ENCODE measurements at places on chromosomes 13 and 19.

DNA sequence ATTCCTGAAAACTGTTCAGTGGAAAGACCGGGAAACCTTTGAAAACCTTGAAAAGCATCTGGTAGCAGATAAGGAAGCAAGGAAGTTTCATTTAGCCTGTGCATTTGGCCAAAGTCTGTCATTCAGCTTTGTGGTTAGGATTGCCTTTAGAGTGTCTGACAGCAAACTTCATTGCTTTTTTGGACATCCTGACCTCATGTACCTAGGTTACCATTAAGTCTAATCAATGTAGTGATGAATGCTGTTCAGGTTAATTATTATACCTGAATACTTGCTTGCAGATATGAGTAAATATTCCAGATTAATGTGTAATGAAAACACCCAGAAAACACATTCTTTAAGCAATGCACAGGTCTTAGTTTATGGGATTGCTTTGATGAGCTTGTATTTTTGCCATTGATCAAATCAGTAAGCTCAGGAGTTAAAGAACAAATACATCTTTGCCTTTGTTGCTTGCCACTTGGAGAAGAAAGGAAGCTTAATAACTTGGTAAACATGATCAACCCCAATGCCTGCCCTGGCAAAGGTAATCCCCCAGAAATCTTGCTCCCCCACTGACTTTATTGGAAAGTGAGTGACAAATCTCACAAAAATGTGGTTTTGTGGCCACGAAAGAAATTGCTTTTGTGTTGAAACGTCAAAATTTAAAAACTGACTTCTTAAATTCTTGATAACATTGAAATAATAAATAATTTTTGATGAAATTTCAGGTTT lies 87.4 kb downstream of the SLC15A1 start:
- no peak for DNase-seq

GRCh38 chr13:50248516-50249143 lies 233.4 kb downstream of the KCNRG start:
- DNase-seq = no peak

DNA sequence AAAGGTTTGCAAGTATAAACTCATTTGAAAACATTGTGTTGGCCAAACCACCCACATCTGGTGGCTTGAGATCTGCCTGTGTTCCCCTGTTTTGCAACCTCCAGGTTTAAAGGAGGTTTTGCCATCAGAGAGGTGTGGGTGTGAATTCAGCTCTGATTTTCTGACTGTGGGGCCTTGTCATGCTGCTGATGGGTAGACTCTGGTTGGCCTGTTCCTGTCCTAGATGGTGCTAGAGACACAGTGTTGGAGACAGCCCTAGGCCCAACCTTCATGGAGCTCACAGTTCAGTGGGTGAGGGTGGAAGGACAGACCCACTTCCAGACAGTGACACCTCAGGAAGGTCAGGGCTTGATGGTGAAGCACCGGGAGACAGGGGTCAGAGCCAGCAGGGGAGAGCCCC lies 7.5 kb downstream of the RAB4B start:
- DNase-seq = no peak

- DNase-seq = no peak
These were observed 13.5 kb downstream of the ATP7B start for GRCh38 chr13:51997641-51998330.

DNA sequence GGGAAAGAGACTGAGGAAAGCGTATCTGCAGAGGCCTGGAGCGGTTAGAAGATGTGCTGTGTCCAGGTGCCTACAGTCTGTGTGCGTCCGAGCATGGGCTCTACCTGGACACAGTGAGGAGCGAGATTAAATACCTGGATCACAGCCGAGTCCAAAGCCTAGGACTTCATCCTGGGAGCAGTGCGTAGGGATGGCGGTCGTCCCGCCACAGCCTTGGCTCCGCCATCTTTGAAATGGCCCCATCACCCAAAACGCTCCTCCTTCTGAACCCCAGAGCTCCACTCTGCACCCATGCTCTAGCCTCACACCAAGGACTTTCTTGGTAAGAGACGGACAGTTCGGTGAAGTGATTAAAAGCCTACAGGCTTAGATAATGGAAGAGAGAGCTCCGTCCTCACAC lies 19.8 kb downstream of the GP6 start:
- no peak for DNase-seq
